Neural crest cell (in vitro differentiated cells): ENCODE measurements at places on chromosomes 5 and 9. TPM values are rescaled to one million over a fixed set of nuclear protein-coding genes. Genes with fewer than 3 reads are reported as not detected.
A peak's percentile ranks its signal among the peaks of the same experiment; 100 is the strongest.

FBXW5 gene
- total RNA-seq: 81.2 and 83.9 TPM in 2 replicates

ANKRD18A gene
- total RNA-seq: 4.8 and 7.6 TPM in 2 replicates

IL13 gene
- total RNA-seq: not detected in 2 replicates

SLC34A1 gene
- total RNA-seq: 0.16 TPM in 1 of 2 replicates, not detected in the other

MLANA gene
- not detected in 2 replicates for total RNA-seq

NSUN2 gene
- 75.0 and 76.9 TPM in 2 replicates for total RNA-seq

GPX3 gene
- 4.6 and 4.8 TPM in 2 replicates for total RNA-seq

CDC23 gene
- 55.0 and 56.9 TPM in 2 replicates for total RNA-seq

CTNNA1 gene
- 282 and 292 TPM in 2 replicates for total RNA-seq

DNA sequence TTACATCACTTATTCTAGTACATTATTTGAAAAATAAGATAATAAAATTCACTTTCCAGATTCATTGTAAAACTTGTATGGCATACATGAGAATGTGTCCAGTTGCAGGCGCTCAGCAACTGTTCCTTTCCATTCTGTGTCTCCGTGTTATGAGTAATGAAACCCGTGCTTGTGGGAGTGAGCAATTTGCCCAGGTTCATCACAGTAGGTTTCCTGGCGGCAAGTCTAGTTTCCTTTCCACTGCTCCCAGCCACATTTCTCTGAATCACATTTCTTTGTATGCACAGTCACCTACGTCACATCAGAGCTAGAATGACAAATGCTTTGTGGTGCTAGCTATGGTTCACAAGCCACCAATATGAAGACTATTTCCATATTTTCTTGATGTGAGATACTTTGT, 39.9 kb downstream of the MOCS2 start:
- DNase-seq: no peak

DNA sequence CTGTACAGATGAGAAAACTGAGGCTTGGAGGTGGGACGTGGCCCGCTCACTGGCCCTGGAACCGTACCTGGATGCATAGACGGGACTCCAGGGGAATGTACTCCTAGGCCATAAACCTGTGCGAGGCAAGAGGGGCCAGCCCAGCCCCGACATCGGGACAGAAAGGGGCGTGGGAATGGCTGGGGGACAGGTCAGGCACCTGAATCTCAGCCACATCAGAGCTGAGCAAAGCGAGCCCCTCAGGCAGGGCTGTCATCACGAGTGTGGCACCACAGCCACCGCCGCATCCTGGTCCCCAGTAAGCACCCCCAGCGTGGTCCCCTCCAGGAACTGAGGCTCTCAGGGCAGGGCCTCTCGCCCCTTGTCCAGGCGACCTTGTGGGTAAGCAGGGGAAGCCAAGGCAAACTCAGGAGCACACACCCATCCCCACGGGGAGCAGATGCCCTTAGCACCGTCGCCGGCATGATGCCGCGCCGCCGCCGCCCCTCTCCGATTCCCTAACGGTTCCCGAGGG, 16.5 kb downstream of the NACC2 start:
- DNase-seq: no peak

GRCh38 chr5:146365618-146366017, 27.0 kb downstream of the POU4F3 start:
- DNase-seq: no peak

DNA sequence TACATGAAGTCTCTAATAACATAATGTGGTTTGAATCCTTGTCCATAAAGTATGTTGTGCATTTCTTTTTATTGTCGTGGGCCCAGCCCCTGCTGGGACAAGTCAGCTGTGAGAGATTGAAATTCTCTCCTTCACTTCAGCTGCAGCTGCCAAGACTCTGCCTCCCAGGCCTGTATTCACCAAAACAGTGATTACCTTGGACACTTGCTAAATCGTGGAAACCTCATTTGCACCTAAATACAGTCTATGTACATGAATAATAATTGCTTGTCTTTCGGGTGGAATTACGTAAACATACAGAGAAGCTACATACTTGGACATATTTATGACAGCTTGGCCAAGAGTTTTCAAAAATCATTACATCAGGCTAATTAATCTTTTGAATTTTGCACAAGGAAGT, 898.5 kb upstream of the SEMA6A start:
- no peak for DNase-seq

GRCh38 chr9:134315716-134316448, 10.4 kb upstream of the RXRA start:
- DNase-seq: no peak

DNA sequence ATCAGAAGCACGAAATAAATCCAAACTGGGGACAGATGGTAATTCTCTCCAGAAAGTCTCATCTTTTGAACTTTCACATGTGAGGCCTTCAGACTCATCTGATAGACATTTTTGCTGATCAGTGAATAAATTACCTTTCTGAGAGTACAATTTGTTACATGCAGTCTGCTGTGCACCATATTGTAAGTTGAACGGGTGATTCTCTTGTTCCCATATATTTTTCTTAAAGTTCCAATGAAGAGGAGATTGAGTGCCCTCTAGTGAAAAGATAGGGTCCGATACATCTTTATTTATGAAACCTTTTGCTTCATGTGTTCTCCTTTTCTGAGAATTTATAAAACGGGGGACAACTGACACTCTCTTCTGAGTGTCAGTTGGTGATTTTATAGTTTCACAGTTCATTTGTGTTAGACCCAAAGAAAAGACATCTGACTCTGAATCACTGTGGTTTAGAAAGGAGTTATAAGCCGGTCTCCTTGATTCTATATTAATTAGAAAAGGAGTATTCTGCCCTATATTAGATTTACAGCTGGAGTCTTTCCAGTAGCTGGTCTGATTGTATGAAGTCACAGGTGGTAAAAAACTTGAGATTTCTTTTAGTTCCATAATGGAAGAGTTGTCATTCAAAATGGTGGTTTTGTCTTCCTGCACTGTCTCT, 30.4 kb downstream of the GNG10 start:
- no peak for DNase-seq

DNA sequence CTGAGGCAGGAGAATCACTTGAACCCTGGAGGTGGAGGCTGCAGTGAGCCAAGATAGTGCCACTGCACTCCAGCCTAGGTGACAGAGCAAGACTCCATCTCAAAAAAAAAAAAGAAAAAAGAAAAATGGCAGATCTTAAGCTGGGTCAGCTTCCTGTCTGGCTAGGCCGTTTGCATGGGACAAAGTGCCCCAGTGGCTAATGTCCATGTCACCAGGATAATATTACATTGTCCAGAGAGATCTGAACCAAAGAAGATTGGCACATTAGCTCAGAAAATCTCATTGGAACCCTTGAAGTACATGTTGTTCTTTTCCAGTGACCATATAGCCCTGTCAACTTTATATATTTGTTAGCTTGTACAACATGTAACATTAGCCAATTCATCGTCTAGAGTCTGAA, 59.2 kb upstream of the DAB2IP start:
- no peak for DNase-seq

- DNase-seq: peak; percentile 30
Measured at GRCh38 chr9:15509931-15510788, 610 bp downstream of the PSIP1 start.

GRCh38 chr9:122040561-122041242, 52.4 kb downstream of the TTLL11 start:
- no peak for DNase-seq

GRCh38 chr5:34863946-34864345, 25.0 kb downstream of the TTC23L start:
- no peak for DNase-seq

DNA sequence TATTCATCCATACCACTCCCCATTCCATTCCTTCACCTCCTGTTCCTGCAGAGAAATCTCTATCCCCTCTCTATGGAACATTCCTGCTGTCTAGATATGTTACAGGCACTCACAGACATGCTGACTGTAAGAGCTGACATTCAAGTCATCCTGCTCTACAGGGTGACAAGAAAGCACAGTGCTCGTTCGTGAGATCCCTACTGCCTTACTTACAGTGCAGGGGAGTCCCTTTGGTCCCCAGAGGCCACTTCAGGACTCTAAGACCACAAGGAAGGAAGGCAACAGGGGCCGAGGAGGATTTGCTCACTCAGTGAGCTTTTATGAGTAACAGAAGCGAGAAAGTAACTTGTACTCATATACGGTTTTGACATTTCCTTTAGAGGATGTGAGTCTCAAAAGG, 110.5 kb downstream of the GAS1 start:
- no peak for DNase-seq

- DNase-seq: no peak
Measured at GRCh38 chr9:88954066-88954465, 37.2 kb upstream of the S1PR3 start.

DNA sequence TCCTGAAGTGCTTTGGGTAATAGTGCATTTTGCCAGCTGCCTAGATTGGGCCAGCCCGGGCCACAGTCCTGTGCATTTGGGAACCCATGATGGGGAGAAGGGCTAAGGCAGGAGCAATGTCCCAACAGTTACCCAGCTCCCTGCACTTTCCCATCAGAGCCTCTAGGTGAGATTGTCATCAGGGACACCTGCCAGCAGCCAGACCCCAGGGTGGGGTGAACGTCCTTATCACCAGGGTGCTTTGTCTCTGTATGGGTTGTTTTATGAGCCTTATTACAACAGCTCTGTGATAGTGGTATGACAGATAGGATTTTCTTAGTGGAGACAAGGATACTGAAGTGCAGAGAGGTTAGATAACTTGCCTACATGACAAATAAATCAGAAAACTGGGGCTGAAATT, 365.7 kb downstream of the OSTF1 start:
- no peak for DNase-seq

DNA sequence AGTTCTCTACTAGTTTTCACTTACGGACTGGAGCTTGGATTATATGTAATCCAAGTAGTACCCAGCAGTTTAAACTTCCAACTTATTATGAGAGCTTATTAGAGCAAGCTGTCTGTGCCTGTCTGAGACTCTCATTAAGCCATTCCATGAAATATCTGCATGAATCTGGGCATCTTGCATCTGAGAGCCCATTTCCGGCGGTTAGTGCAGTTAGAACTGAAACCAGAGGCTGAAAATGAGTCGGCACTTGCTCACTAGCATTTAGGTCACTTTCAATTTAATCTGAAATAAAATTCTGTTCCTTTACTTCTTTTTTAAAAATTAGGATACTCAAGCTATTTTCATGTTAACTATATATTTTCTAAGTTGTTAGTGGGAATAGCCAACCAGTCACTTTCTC, 102.2 kb downstream of the MEGF10 start:
- no peak for DNase-seq

DNA sequence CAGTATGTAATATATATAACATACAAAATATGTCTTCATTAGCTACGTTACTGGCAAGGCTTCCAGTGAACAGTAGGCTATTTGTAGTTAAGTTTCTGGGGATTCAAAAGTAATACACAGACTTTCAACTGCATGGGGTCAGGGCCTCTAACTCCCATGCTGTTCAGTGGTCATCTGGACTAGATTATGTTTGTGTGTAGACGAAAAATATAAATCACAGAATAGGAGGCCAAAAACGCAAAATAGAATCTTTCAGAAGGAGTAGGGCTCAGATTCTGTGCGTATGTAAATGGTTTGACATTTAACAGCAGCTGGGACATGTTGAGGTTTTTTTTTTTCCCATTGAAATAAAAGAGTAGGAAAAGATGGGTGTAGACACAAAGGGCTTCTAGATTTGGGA, 1048.7 kb upstream of the WWC1 start:
- DNase-seq: no peak

GRCh38 chr5:35442885-35443639, 174.6 kb upstream of the SPEF2 start:
- no peak for DNase-seq

DNA sequence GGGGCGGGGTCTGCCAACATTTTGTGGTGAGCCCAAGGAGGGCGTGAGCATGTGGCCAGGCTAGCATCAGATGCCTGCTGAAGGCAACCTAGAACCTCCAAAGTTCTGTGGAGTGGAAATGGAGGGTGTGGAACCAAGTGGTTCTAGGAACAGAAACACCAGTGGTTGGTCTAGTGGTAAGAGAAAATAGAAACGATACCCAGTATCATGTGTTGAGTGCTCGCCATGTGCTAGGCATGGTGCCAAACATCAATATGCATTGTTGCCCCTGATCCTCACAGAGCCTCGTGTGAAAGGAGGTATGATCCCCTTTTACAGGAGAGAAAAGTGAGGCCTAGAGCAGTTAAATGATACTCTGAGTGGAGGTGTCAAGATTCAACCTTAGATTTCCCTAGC, 31.5 kb upstream of the MVB12B start:
- DNase-seq: no peak

DNA sequence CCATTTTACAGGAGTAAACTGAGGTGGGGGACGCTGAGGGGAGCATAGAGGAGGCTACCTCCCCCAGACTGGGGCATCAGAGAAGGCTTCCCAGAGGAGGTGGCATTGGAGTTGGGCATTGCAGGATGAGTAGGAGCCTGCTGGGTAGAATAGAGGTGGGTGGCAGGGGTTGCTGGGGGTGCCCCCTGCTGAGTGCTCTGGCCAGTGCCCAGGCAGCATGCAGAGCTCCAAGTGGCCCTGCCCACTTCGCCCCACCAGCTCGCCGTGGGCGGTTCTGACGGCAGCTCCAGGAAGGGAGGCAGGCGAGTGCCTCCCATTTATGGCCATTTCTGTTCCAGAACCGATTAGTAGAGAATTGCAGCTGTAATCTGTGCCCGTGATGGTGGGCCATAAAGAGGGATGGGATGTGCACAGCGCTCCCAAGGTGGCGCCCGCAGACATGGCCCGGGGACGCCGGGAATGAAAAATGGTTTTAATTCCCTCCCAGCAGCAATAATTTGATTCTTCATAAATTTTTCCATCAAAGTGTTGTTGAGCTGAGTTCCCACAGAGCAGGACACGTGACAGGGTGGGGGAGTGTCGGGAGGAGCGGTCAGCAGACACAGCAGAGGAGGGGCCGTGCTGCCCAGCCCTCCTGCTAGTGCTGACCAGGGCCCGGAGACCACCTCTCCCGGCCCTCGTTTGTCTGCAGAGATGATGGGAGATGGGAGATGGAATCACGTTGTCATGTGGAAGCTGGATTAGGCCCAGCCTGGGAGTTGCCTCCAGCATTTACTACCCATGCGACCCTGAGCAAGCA, 75.5 kb downstream of the LMX1B start:
- DNase-seq: no peak

- no peak for DNase-seq
Measured at GRCh38 chr9:108549184-108549583, 306.6 kb downstream of the ACTL7B start.

- no peak for DNase-seq
Measured at GRCh38 chr5:179777909-179778308, 15.9 kb upstream of the LTC4S start.

GRCh38 chr5:81239613-81240012, 6.5 kb downstream of the CKMT2 start:
- no peak for DNase-seq
